Osteocyte (in vitro differentiated cells): ENCODE measurements at places on chromosomes 2 and 18.

DNA sequence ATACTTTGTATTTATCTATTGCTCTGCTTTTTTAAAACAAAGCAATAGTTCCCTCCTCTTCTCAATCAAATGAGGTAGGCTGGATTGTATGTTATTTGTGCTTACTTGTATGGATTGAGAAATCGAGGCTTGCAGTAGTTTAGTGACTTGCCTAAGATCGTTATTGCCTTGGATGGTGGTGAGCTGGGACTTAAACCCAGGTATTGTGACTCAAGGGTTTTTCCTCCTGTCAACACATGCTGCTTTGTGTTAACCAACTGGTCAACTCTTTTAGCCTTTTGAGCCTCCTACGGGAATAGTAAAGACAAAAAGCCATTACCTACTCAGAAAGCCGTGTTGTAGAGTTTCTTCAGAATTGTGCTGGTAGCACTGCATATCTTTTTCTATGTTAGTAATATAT is 95.2 kb upstream of the THUMPD2 start:
- no peak for DNase-seq

DNA sequence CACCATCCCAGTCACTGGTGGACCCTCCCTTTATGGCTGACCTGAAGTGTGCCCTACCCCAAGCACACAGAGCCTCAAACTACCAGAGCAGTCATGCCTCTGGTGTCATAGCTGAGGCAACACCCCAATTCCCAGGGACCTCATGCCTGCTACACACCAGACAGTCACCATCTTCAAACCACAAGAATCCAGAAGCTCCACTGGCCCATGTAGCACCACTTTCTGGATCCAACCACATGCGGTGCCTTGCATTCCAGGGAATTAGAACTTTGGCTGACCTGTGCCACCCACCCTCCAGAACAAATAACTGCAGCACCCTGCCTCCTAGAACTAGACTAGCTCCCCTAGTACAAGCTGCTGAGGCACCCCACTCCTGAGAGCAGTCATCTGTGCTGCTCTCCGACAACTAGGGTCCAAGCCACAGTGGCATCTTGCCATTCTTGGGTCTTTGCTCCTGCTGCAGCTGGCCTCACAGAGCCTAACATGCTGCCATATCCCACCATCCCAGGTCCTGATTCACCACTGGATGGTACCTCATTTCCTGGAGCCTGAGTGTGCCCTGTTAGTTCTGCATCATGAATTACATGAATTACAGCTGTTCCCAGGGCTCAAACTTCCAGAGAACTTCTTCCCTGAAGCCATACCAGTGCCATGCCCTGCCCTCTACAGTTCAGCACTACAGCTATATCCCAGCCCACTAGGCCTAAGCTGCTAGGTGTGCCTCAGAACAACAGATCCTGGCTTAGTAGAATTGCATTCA is 243.8 kb upstream of the CHST9 start:
- no peak for DNase-seq

- no peak for DNase-seq
Measured at GRCh38 chr2:76599732-76600368, 889.1 kb upstream of the GCFC2 start.

DNA sequence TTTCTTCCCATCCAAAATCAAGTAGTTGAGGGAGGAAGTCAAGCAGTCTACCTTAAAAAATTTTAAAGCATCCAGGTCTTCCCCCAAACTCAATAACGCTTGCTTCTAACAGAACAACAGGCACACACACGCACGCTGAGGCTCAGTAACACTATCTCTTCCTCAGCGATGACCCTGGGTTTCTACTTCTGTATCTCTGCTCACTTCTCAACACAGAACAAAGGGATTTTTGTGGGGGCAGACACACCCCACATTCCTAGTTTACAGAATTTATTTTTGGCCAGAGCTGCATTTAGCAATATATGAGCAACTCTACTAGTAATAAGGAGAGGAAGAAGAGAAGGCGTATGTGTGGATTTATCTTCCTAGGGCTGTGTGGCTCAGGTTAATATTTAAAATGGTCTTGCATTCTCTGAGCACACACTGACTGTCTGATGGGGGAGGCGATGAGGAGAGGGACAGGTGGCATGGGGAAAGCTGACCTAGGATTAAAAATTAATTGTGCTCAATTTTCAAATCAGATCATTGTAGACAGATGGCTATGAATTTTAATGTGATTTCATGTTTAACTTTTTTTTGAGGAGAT is 71.3 kb upstream of the PPM1B start:
- no peak for DNase-seq

- DNase-seq, result no peak
Measured at GRCh38 chr18:9996094-9996493, 82.3 kb downstream of the VAPA start.

GRCh38 chr2:234669001-234669400 is 172.1 kb upstream of the ARL4C start:
- peak; percentile 2 for DNase-seq

GRCh38 chr2:108106731-108107130 is 120.4 kb downstream of the SLC5A7 start:
- no peak for DNase-seq

DNA sequence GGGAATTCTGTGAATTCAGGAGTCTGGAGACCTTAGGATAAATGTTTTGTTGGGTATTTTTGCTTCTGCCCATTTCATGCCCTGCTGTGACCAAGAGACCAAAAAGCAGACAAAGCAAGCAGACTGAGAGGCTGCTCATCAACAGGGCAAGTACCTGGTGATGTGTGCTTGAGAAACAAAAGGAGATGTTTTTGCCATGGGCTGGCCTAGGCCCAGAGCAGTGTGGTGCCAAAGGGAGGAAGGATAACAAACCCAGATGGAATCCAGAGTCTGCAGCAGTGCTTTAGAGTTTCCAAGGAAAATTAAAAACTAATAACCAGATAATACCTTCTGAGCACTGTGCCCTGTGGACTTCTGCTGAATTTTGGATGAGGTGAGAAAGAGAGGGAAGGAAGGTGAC is 538.4 kb downstream of the STK39 start:
- DNase-seq, result no peak

DNA sequence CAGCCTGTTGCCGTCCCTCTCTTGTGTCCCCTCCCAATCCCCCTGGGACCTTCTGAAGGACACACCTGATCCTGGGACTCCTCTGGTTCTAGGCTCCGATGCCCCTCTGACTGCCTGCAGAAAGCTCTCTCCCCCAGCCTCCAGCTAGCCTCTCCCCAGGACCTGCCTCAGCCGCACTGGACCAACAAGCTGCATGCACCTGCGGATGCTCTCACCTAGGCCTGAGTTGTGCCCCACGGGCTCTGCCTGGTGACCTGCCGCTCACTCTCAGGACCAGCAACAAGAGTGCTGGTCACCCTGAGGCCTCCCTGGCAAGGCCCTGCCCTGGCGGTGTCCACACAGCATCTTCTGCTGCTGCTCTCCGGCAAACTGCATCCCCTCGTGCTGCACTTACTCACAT is 63.0 kb downstream of the EIPR1 start:
- no peak for DNase-seq

GRCh38 chr2:95361216-95361980 is 41.1 kb upstream of the FAHD2A start:
- no peak for DNase-seq

DNA sequence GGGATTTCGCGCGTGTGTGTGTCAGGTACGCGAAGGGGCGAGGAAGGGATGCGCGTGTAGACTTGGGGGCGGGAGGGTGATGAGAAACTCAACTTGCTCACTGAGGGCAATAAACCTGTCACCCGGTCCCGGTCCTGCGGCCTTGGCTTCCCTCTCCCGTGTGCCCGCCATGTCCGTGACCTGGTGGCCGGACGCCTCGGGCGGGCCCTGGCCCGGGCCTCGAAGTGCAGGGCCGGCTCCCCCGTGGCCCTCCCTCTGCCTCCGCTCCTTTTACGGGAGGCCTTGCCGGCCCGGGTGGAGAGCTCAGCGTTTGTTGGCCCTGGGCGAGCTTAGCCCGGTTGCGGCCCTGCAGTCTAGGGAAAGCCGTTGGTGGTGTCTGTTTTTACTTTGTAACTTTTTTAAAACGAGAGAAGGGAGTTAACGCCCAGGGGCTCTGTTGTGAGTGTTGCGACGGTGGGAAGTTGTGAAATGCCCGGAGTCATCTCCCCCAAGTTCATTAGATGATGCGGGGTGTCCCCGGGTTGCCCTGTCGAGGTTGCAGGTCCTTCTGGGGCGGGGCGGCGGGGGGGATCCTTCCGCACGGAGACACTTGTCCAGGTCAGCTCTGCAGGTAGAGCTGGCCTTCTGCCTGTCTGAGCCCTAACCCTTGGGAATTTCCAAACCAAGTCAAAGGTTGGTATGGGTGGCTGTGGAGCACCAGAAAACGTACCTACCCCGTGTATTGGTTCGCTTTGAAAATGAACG is 883 bp downstream of the SMCHD1 start:
- no peak for DNase-seq

GRCh38 chr18:55487997-55488396 is 100.0 kb downstream of the TCF4 start:
- no peak for DNase-seq

DNA sequence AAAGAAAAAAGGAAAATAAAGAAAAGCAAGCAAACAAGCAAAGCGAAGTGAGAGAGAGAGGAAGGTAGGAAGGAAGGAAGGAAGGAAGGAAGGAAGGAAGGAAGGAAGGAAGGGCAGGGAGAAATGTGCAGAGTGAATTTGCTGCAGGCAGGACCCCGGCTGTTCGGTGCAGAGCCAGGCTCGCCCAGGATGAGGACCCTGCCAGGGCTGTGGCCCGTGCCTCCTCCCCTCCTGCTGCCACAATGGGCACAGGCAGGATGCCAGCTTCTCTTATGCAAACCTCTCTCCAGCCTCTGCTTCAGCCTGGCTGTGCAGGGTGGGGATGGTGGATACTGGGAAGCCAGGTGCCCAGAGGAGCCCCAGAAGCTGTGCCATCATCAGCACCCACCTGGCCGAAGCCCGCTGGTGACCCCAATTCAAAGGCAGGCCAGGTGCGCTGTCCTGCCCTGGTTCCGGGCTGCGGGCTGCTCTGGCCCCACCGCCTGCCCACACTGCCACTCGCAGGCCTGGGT is 3.2 kb downstream of the GPR17 start:
- DNase-seq, result no peak

DNA sequence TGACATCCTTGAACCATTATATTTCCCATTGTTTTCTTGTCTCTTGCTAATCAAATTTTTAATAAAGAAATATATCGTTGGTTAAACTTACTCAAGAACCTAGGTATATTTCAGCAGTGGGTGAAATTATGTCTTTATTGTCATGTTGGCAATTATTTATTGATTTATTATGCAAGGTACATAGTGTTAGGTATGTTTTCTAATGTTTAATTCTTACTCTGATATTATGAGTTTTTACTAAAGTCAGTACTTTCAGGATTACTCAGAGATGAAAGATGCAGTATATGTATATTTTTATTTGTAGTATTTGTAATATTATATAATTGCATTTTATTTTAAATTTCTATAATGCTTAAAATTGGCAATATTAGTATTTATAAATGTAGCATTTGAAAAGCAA is 46.9 kb downstream of the PSMD14 start:
- no peak for DNase-seq

GRCh38 chr2:176793792-176794191 is 418.8 kb upstream of the HNRNPA3 start:
- no peak for DNase-seq

GRCh38 chr18:72160510-72161445 is 383.4 kb downstream of the CBLN2 start:
- no peak for DNase-seq

- DNase-seq, result no peak
Measured at GRCh38 chr2:83471655-83472054, 987.4 kb downstream of the SUCLG1 start.

- DNase-seq, result peak; percentile 84
Measured at GRCh38 chr2:96407041-96407918, 71.7 kb downstream of the NCAPH start.

GRCh38 chr2:238344517-238344916 is 24.2 kb downstream of the TRAF3IP1 start:
- DNase-seq, result no peak

DNA sequence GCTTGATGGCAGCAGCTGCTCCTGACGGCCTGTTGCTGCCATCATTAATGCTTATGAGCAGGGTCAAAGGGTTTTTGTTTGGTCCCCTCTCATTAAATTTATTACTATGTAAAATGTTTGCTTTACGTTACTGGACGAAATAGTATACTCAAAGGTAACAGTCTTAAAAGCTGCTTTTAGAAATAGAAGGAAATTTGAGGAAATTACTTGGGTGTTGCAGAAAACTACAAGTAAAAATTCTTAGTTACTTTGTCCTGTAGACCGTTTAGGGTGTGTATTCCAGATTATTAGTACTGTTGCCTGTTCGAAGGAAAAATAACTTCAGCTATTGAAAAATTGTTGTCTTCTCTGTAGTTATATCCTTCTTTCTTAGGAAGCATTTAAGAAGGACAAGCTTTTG is 27.8 kb downstream of the DDX1 start:
- DNase-seq, result no peak

DNA sequence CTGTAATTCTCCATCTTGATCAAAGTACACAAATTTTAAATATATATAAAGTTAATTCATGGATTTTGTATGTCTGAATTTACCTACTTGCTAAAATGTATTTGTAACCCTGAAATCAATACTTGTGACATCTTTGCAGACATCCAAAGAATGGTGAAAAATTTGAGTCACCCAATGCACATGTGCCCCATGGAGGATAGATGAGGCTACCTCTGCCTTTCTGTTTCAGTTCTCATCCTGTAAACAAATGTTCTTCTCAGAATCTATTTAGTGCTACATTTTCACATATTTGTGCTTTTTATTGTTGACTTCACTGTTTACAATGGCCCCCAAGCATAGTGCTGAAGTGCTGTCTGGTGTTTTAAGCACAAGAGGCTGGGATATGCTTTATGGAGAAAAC is 171.5 kb downstream of the LRATD1 start:
- DNase-seq, result no peak

GRCh38 chr2:80068038-80068731 is 236.4 kb downstream of the LRRTM1 start:
- DNase-seq, result no peak

GRCh38 chr18:22930089-22930713 is 2.9 kb upstream of the RBBP8 start:
- no peak for DNase-seq

GRCh38 chr2:172791953-172792352 is 56.3 kb downstream of the RAPGEF4 start:
- no peak for DNase-seq

GRCh38 chr2:147500819-147501395 is 343.9 kb upstream of the ACVR2A start:
- DNase-seq, result no peak

- peak; percentile 2 for DNase-seq
Measured at GRCh38 chr2:100522430-100522829, 40.4 kb upstream of the PDCL3 start.

DNA sequence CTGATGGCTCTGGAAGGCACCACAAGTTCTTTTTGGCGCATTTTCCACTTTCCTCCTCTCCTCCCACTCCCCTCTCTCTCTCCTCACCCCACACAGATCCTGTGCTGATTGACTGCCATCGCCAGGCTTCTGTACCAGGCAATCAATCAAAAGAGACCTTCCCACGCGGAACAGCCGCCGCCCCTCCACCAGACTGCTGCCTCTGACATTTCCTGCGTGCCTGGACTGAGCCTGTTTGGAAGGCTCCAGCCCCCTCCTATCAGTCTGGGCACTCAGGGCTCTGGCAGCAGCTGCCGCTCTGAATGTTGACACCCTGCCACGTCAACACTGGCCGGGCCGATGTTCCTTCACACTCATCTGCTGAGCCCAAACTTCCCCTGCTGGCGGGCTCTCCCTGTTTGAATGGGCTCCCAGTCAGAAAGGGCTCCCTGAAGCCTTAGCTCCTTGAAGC is 467.7 kb downstream of the EPHA4 start:
- no peak for DNase-seq
